Foreskin fibroblast (primary cell): ENCODE measurements at places on chromosomes 6 and 20.

- DNase-seq, result peak; percentile 18
Observed at GRCh38 chr6:25472306-25472705, 179.7 kb upstream of the SCGN start.

GRCh38 chr6:10896691-10897090 is 9.8 kb downstream of the SYCP2L start:
- DNase-seq, result no peak

GRCh38 chr6:159701413-159701999 is 8.5 kb upstream of the SOD2 start:
- peak; percentile 90 for DNase-seq

- peak; percentile 12 for DNase-seq
Observed at GRCh38 chr6:8065519-8065911, 1.3 kb upstream of the BLOC1S5 start.

GRCh38 chr6:21220271-21220987 is 373.1 kb upstream of the SOX4 start:
- DNase-seq, result no peak

DNA sequence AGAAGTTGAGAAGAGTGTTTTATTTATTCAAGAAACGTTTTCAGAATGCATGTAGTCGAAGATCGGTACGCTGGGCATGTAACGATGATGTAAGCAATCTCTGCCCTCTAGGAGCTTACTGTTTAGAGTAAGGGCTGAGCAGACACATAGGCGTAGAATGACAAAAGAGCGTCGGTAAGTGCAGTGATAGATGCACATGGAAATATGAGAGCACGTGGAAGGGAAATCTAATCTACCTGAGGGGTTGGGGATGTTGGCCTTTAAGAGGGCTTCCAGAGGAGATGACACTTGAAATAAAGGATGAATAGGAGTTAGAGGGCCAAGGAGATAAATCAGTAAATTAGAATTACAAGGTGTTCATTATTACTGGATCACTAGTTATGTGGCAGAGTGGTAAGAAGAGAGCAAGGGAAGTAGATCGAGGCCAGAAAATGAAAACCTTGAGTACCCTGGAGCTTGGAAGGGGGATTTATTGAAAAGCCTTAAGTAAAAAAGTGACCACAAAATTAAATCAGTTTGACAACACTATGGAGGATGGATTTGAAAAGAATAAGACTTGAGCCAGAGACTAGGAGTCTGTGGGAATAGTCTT is 782 bp downstream of the TRMT11 start:
- peak; percentile 7 for DNase-seq

DNA sequence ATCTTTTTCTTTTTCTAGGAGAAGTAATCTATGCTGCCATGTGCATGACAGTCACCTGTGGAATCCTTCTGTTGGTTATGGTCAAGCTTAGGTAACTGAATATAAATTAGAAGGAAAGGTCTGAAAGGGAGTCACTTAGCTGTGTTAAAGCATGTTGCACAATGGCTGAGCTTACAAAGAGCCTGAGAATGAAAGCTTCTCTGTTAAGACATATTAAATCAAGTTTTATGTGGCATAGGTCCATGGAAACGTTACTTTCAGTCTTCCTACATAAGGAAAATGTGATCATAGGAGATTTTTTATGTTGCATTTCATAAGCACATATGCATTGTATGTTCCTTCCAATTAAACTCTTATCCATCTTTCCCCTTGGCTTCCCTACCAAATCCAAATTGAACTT is 72.1 kb downstream of the GFRAL start:
- DNase-seq, result no peak

GRCh38 chr20:32970115-32970972 is 33.9 kb downstream of the SUN5 start:
- no peak for DNase-seq
